ENCODE measurements at places on chromosomes 7 and 10.

- DNase-seq = peak; percentile 71
Measured at GRCh38 chr10:100670828-100671479, 74.4 kb upstream of the PAX2 start.

GRCh38 chr7:47142169-47142866 lies 439.6 kb downstream of the TNS3 start:
- DNase-seq = no peak

DNA sequence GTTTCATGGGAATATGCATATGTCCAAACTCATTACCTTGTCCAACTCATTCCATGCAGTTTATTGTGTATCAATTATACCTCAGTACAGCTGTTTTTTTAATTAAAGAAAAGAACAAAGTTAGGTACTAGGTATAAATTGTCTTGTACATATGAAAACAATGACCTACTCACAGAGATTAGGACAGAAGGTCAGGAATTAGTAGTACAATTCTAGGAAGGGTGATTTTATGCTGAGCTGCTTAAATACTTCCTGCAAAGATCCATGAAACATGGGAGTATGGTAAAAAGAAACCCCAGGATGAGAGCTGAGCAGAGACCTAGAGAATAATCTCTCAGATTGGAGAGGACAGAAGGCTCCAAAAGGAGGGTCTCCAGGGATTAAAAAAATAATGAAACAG lies 13.8 kb upstream of the KDM7A start:
- no peak for DNase-seq

DNA sequence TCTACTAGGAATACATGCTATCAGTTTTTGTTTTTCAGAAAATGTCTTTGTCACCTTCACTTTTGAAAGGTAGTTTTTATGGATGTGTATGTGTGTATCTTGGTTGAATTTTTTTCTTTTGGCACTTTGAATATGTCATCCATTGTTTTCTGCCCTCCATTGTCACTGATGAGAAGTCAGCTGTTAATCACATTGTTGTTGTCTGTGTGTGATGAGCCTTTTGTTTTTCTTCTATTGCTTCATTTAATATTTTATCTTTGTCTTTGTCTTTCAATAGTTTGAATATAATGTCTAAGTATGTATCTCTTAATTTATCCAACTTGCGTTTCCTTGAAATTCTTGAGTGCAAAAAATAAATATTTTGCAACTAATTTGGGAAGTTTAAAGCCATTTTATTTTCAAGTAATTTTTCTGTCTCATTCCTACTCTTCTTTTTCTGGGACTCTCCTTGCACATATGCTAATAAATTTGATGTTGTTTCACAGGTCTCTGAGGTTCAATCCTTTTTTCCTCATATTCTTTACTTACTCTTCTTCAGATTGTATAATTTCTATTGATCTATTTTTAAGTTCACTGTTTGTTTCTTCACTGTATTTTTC lies 546.9 kb upstream of the GHITM start:
- no peak for DNase-seq

DNA sequence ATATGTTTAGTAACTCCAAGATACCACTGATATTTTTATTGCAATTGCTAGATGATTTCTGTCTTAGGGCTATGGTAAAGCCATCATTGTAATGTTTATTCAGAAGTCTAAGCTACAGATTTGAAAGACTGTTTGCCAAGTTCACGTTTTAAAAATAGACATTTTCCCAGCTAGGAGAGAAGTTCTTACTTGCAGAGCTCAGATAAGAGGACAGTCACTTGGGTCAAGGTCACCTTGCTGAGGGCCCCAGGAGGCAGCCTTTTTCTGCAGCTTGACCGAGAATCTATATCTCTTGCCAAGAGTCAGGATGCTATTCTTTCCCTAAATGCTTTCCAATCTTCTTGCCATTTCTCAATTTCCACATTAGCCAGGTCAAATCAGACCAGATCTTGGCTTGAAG lies 1011.2 kb downstream of the KCNMA1 start:
- no peak for DNase-seq

- DNase-seq = no peak
Measured at GRCh38 chr7:20574784-20575720, 40.4 kb upstream of the ABCB5 start.

GRCh38 chr10:52239771-52240170 lies 74.3 kb upstream of the DKK1 start:
- no peak for DNase-seq

DNA sequence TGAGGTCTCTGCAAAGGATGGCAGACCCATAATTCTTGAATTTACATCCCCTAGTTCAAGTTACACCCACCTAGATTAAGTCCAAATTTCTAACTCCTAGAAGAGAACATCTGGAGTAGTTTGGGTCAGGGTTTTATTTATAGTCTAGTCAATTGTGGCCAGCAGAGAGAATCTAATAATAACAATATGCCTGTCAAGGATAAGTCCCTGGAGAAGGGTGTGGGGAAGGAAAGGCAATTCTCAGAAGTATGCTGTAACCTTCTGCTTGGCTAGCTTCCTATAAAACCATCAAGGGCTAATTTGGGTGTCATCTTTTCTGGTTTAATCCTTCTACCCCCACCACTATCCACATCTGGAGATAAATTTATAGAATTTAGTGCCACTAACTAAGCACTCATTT lies 52.8 kb upstream of the SEMA3E start:
- DNase-seq = no peak

- DNase-seq = no peak
Measured at GRCh38 chr7:36407636-36408550, 18.2 kb downstream of the ANLN start.

- no peak for DNase-seq
Measured at GRCh38 chr7:28355635-28356319, 56.5 kb upstream of the CREB5 start.

- DNase-seq = no peak
Measured at GRCh38 chr10:274866-275265, 139.6 kb downstream of the ZMYND11 start.

- DNase-seq = no peak
Measured at GRCh38 chr7:41762641-41763040, 59.8 kb upstream of the INHBA start.

GRCh38 chr10:114902151-114902550 lies 35.8 kb upstream of the TRUB1 start:
- DNase-seq = no peak

DNA sequence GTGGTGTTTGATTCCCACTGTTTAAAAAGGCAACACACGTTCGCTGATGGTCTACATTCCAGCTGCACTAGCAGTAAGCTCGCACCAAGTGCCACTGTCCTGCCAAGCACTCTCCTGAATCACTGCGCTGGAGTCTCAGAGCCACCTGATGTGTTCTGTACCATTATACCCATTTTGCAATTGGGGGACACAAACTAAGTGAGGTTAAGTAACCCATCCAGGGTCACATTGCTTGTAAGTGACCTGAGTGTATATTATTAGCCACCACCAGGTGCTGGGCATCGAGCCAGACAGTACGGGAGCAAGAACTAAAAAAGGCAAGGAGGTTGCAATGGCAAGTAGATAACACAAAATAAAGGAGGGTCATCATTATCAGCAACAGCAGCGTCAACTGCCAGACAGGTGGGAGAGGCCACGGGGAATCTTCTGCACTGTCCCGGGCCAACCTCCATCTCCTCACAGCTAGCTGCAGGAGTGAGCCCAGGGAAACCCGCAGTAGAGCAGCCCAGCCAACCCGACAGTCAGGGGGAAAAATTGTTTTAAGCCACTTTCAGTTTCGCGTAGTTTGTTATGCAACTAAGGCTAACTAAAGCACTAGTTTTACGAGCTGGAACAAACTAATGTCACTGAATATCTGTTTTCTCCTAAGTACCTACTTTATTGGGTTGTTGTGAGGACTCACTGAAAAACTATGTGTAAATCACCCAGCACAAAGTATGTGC lies 712 bp upstream of the CPVL start:
- no peak for DNase-seq

DNA sequence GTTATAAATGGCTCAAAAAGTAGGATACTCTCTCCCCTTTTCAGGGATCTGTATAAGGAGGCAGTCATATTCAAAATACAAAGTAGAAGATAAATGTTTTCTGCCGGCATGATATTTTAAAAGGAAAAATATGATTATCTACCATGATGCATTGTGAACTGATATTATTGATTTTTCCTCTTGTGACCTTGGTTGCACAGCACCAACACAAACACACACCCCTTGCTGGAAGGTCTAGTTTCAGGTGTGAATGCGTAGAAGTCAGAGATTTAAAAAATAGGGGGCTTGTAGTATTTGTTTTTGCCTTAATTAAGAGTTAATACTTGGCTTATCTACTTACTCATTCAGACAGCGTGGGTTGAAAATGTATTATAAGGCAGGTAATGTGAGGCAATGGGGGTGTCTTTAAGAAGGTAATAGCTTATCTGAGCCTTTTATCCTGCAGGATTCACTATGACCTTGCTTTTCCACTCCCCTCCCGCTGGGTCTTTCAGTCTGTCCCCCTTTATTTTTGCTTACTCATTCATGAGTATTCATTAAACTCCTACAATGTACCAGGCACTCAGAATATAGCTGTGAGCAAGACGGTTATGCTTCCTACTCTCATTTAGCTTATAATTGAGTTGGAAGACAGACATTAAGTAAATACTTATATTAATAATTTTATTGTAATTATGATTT lies 390.6 kb downstream of the SDK1 start:
- no peak for DNase-seq

DNA sequence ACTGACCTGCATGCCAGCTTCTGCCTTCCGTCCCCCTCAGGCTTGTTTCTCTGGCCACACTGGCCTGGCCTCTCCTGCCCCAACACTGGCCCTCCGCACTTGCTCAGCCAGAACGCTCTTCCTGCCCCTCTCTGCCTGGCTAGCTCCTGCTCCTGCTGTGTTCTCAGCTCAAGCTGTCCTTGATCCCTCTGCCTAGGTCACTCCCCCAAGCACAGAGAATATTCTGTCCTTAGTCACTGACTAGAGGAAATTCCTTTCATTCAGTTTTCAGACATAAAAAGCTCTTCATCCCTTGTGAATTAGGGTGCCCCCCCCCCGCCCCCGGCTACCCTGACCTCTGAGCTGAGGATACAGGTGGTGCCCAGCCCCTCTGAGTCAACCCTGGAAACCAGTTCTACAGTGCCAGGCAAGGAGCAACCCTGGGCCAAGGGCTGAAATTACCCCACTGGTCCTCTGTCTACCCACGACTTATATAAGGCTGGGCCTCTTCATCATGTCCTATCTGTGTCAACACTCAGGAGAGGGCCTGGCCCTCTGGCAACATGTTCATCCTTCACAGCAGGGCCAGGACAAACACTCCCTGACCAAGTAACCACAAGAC lies 6.6 kb upstream of the SGPL1 start:
- DNase-seq = no peak

GRCh38 chr7:46444256-46444655 lies 523.2 kb upstream of the IGFBP3 start:
- no peak for DNase-seq

GRCh38 chr7:146960773-146961391 lies 844.3 kb downstream of the CNTNAP2 start:
- DNase-seq = no peak

GRCh38 chr7:35446091-35446490 lies 192.2 kb upstream of the TBX20 start:
- no peak for DNase-seq

- DNase-seq = no peak
Measured at GRCh38 chr7:112484671-112485167, 3.9 kb downstream of the LSMEM1 start.

- DNase-seq = no peak
Measured at GRCh38 chr10:33657154-33657908, 322.9 kb upstream of the NRP1 start.

- DNase-seq = no peak
Measured at GRCh38 chr7:149787428-149788299, 14.3 kb upstream of the ZNF467 start.

- peak; percentile 31 for DNase-seq
Measured at GRCh38 chr7:5780801-5781496, 514 bp downstream of the RNF216 start.

- DNase-seq = no peak
Measured at GRCh38 chr7:131011432-131011742, 277.4 kb upstream of the KLF14 start.

DNA sequence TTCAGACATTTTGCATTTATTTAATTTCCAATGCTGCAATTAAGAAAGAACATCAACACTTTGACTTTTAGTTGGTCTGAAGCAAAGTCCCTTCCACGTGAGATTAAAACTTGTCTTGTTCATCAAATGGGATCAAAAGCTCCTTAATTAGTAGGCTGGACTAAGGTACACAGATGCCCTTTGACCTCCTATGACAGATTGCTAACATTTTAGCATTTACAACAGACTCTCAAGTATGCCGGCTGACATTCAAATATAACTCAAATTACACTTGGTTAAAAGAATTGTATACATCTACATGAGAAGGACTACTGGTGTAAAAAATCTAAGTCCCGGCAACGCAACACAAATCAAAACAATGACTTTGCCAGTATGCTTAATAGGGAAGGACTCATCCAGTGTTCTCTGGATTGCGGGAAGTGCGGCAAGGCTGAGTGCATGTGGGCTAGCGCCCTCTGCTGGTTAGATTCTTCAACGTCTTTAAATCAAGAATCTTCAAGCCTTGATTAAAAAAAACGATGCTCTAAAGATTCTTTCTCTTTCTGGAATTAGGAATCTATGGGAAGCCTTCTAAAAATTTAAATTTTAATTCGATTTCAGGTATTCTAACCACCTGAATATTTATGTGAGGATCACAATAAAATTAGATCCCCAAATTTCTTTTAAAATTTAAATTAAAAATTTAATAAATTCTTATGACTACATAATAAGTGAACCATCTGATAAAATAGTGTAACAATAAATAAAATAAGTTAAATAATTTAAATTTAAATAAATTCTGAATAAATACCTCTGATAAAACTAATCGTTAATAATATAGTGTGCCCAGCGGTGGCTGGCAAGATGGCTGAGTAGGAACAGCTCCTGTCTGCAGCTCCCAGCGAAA lies 444.7 kb downstream of the DGKB start:
- peak; percentile 11 for DNase-seq

DNA sequence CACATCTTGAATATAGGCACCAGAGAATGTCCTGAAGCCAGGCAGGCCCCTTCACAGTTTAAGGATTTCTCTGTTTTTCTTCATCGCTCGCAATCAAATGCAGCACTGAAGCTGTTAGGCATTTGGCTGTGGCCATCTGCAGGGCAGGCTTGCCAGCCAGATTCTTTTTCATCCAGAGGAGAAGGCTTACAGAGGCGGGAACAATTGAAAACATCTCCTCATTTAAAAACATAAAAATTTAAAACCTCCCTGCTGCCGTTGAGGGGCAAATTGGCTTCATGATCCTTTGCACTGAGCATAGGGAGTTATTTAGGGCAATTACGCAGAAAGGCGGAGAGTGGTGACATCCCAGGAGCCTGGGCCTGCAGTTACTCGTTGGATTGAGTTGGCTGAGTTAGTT lies 500.0 kb downstream of the TYW1 start:
- DNase-seq = no peak

GRCh38 chr7:74235518-74236268 lies 18.5 kb downstream of the RFC2 start:
- no peak for DNase-seq

Measured in stimulated activated CD4-positive, alpha-beta T cell treated with anti-CD3 and anti-CD28 coated beads, Interleukin-4, amount 100 ng/mL, for 1 hour (primary cell).